HepG2 (cell line): ENCODE measurements at places on chromosomes 13 and 19. TPM values are rescaled to one million over a fixed set of nuclear protein-coding genes. Genes with fewer than 3 reads are reported as not detected.

DNA sequence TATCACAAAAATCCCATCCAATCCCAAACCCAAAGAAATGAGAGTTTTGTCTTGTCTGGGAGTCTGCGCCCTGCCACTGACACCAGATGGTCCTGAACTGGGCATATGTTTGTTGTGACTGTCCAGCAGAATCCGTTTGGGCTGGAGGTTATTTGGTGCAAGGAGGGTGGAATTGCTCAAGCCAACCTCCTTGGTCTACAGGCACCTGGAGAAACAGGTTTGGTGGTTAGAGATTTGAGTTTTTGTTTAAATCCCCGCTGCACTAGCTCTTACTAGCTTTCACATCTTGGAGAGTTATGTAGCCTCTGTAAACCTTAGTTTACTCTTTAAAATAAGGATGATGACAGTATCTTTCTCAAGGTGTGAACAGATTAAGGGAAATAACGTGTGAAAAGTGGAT is 101.7 kb downstream of the SLC7A1 start:
- H3K4me1 ChIP-seq: no peaks in the 10 kb centered on the region
- no peak overlapping the region for H3K4me3 ChIP-seq
- peaks cover 36% of the 10 kb centered on the region for H3K27me3 ChIP-seq
- no peak overlapping the region for H3K27ac ChIP-seq

DNA sequence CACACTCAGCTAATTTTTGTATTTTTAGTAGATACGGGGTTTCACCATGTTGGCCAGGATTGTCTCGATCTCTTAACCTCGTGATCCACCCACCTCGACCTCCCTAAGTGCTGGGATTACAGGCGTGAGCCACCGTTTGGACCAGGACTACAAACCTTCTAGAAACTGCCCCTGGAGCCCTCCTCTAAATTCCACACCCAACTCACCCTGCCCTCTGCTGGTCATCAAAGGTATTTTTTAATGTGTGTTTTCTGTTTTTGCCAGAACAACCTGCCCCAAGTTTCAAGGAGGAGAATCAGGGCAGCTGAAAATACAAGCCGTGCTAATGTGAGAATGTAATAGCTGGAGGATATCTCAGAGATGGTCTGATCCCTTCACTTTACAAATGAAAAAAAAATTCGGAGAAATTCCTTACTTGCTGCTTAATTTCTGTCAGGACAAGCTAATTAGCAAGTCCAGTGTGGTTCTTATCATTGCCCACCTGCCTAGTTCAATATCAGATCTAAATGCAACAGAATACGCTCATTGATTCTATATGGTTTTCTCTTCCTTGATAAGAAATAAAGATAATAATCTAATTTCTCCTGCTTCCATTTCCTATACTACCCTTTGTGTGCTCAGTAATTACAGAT is 4.1 kb downstream of the ATP8A2 start:
- peak; percentile 42 for DNase-seq
- peaks cover 39% of the 10 kb centered on the region for H3K27me3 ChIP-seq
- no peak overlapping the region for H3K4me3 ChIP-seq
- H3K36me3 ChIP-seq: no peaks in the 10 kb centered on the region

DNA sequence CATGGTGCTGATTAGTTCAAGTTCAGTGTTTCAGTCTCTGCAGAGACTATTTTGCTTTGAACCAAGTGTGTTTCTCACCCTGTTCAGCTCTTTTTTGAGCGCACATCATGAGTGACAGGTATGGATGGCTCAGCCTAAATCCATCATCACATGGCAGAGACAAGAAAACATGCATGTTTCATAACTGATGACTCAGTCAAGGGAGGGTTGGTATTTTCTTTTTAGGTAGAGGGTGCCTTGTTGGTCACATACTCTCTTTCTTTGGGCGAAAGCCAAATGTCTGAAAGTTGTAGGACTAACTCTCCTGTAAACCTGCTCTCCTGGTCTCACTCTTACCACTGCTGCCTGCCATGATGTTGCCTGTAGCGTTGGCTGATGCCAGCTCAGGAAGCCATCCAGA is 48.1 kb upstream of the RAP2A start:
- no peak overlapping the region for H3K27ac ChIP-seq
- H3K4me1 ChIP-seq: no peaks in the 10 kb centered on the region
- H3K4me3 ChIP-seq: no peak overlapping the region
- no peak for DNase-seq

Gene RAB20
- 15.2 and 15.6 TPM in 2 replicates for total RNA-seq

Gene FCAR
- total RNA-seq: not detected in 2 replicates

DNA sequence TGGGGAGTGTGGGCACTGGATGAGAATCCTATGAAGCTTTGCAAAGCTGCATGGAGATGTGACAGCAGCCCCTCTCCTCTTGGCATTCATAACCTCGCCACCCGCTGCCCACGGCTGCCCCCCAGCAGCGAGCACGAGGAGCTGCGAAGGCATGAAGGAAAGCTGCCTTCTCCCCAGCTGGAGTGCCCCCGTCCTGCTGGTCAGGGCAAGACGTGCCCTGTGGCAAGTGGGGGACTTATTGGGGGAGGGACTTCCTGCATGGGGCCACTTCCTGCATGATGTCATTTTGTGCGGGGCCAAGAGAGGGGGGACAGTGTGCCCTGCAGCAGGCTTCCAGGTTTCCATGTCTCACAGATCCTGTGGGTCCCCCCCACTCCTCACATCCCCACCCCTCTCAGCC is 85.9 kb downstream of the TSHZ3 start:
- no peak overlapping the region for H3K4me3 ChIP-seq
- H3K27ac ChIP-seq: no peak overlapping the region
- no peaks in the 10 kb centered on the region for H3K4me1 ChIP-seq

DNA sequence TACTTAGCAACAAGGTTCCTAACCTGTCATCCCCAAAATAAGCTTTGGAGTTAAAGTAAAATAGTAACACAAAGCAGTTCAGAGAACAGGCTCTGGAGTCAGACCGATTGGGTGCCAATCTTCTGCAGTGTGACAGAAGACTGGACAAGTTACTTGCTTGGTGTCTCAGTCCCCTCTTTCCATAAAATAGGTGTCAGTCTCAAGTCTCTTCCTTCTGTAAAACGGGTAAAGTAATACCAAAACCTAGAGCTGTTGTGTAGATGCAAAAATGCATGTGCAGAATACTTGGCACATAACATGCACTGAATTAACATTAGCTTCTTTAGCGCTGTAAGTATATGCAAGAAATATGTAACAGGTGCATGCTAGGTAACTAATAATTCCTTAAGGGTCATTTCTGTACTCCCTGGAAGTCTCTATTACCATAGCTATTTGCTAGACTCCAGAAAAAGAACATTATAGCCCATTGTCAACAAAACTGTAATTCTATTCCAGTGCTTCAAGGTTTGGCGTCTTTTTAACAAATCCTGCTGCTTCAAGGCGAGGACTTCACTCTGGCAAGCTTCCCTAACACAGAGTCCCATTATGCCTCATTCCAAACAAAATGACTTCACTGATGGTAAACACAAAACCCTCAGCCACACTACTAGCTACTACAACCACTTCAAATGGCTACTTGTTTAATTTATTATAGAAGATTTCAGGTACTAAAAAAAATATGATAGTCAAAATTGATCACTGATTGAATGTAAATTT is 32.8 kb downstream of the ELF1 start:
- peaks cover 53% of the 10 kb centered on the region for H3K4me1 ChIP-seq
- no peaks in the 10 kb centered on the region for H3K27me3 ChIP-seq
- no peak overlapping the region for H3K4me3 ChIP-seq
- DNase-seq: peak; percentile 73

- no peaks in the 10 kb centered on the region for H3K36me3 ChIP-seq
- H3K4me1 ChIP-seq: no peaks in the 10 kb centered on the region
- no peak for DNase-seq
- H3K27me3 ChIP-seq: no peaks in the 10 kb centered on the region
Measured at GRCh38 chr13:104414771-104415170, 1348.6 kb upstream of the SLC10A2 start.

DNA sequence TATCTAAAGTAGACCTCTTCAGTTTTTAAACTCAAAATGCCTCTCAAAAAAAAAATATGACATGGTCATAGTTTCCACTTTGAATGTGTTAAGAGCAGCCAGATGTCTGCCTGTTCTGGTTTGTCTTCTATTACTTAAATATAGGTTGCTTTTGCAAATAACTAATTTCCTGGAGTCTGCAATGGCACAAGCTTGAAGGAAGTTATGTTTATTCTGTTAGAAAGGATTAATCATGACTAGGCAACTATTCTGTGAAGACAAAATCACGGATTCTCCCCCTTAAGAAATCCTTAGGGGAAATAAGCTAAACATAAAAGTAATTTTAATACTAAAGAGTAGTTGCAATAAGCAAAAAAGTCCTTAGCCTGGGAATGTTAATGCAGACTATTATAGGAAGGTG is 26.3 kb downstream of the SKA3 start:
- no peak for DNase-seq
- no peak overlapping the region for H3K4me3 ChIP-seq
- no peak overlapping the region for H3K27ac ChIP-seq
- peaks cover 3% of the 10 kb centered on the region; the same call in 1 of the 2 replicates for H3K36me3 ChIP-seq

- 0 out of 2 replicates have a peak, but pooled peaks cover 11% of the 10 kb centered on the region for H3K4me1 ChIP-seq
- peaks cover 9% of the 10 kb centered on the region; the same call in 1 of the 3 replicates for H3K27me3 ChIP-seq
- H3K4me3 ChIP-seq: no peak overlapping the region
- DNase-seq: no peak
- H3K36me3 ChIP-seq: no peaks in the 10 kb centered on the region
Measured at GRCh38 chr13:44309794-44310757, 63.5 kb upstream of the SERP2 start.
